NCI-H460 (cell line): ENCODE measurements at places on chromosomes 7 and 10.

DNA sequence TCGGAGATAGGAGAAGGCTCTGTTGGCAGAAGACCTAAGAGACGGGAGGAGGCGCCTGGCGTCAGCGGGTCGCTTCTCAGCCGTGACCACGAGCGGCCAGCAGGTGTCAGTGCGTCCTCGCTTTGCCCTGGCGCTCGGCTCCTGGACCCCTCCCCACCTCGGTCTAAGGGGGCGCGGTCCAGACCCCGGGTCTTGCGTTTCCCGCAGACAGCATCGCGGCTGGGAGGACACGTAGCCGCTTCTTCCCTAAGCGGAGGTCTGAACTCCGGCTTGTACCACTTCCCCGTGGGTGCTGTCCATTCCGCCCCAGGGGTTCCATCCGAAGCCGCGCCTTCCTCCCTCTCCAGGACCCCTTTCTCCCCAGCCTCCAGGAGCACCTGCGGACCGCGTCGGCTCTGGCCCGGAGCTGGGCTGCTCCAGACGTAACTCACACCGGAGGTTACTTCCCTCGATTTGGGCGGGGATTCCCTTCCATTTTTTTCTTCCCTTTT is 593 bp upstream of the ADRA2A start:
- DNase-seq = peak; percentile 44

GRCh38 chr7:924541-925231 is 29.8 kb downstream of the ADAP1 start:
- DNase-seq = no peak

DNA sequence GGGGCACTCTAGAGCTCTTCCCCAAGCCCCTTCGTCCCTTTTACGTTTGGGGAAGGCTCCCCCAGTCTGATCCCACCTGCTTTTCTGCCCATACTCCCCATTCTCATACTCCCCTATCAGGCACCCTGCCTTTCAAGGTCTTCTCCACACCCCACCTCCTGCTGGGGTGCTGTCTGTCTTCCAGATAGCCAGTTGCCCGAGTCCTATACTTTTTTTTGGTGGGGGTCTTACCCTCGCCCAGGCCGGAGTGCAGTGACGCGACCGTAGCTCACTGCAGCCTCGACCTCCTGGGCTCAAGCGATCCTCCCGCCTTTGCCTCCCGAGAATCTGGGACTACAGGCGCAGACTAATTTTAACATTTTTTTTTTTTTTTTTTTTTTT is 775 bp upstream of the ABHD11 start:
- no peak for DNase-seq

DNA sequence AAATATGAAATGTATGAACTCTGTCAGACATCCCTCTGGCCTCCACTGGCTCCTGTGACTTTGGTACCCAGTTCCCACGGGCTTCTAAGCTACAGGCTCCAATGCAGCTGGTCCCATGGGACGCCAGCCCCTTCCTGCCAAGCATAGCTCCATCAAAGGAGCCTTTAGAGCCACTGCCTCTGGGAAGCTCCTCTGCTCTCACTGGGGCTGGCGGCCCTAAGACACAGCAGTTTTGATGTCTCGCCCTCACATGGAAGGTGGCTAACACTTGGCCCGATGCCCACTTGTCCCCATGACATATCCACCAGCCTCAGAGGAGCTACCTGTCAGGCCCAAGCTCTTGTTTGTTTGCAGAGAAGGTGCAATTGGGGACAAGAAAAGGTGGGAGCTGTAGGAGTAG is 453.7 kb upstream of the LRRN3 start:
- DNase-seq = no peak

DNA sequence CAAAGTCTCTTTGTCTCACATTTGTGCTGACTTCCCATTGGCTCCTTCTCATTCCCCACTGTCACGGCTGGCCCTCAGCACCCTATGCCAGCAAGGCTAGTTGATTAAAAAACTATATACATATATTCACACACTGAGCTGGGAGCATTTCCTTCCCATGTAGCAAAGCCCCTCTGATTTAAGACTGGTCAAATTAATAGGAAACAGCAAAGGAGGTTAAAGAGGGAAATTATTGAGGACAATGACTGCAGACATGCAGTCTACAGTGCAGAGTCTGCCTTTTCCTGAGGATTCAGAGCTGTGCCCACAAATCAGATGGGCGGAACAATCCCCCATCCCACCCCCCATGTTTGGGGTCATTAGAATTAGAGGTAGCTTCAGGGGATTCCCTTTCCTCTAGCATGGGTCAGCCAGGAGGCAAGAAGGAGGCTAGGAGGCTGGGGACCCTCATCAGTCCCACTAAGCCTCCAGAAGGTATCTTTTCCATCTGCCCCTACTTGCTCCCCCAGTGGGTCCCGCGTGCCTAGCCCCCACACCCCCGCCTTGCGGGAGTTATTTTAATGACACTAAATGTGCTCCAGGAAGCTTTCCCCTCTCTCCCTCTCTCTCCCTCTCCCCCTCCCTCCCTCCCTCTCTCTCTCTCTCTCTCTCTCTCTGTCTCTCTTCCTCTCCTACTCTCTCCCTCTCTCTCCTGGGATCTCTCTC is 9.8 kb upstream of the DLX6 start:
- no peak for DNase-seq

DNA sequence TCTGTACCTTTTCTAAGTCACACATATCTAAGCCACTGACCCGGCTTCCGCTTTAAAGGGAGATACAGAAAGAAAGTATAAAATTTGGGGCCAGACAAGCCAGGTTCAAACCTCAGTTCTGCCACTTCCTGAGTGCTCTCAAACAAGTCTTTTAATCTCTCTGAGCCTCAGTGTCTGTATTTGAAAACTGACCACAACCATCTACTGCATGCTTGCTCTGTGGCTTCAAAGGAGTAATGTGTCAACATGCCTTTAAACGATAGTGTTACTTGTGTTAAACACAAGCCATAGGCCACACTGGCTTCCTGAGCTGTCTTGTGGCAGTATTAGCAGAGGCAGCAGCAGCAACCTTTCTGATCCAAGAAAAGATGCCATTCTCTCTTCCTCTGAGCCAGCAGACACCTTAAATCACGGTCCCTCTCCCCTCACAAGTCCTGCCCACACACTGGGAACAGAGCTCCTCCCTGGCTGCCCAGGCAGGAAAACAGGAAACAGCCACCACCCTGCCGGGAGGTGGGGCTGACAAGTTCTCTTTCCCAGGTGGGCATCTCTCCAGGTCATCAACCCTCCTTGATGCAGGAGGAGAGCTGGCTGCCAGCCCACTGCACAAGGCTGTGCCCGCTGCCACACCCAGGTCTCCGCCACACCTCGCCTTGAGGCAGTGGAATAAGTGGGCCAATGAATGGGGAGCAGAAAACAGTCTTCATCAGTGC is 10.7 kb downstream of the HIP1 start:
- no peak for DNase-seq

GRCh38 chr10:79196470-79197461 is 128.0 kb downstream of the ZMIZ1 start:
- DNase-seq = peak; percentile 69

DNA sequence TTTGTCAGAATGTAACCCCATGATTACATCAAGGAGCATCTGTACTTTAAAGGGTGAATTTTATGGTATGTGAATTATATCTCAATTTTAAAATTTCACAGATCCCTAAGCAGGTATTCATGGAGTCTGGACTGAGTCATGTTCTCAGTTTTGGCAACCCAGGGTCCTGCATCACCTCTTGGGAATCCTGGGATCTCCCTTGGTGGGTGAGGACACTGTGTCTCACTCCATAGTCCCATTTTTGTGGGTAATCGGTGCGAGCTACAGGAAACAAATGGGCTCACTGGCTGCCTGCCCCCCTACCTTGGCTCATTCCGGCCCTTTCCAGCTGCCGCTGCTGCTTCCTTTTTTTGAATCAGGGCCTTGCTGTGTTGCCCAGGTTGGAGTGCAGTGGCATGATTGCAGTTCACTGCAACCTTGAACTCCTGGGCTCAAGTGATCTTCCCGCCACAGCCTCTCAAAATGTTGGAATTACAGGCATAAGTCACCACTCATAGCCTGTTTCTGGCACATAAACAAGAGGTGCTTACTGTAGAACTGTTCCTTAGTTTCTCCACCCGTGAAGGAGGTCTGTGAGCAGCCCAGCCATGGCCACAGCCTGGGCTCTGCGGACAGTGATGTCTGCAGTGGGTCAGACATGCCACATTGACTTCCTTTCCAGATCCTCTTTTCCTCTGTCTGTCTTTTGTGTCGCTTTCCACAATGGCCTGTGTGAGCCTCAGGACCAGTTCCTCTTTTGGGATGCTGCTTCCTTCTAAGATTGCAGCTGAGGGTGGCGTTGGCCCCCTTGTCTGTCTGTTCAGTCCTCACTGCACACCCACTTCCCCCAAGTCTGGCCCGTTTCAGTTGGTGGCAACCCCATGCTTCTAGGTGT is 14.5 kb downstream of the PALD1 start:
- DNase-seq = no peak

GRCh38 chr7:31855530-31855929 is 168.5 kb downstream of the PPP1R17 start:
- DNase-seq = no peak

DNA sequence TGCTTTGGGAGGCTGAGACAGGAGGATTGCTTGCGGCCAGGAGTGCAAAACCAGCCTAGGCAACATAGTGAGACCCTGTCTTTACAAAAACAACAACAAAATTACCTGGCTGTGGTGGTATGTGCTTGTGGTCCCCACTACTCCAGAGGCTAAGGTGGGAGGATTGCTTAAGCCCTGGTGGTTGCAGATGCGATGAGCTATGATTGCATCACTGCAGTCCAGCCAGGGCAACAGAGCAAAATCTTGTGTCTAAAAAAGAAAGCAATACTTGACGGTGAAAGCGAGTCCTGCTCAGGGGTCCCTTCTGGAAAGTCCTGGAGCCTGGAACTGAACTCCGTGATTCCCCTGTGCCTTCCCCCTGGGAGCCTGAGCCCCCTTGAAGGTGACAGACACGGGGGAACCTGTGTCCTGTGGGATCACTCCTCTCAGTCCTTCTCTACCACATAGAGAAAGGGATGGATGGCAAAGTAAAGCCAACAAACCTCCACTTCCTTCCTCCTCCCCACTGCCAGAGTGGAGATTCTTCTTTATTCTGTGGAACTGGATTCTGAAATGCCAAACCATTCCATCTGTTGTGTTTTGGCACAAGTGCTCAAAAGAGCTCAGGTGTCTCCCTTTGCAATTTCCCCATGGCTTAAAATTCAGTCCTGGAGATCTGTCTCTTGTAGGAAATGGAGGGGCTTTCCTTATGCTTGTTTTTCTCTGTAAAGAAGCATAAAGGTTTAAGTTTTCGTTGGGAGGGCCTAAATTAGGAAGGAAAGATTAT is 50.6 kb downstream of the KIAA1217 start:
- DNase-seq = no peak

DNA sequence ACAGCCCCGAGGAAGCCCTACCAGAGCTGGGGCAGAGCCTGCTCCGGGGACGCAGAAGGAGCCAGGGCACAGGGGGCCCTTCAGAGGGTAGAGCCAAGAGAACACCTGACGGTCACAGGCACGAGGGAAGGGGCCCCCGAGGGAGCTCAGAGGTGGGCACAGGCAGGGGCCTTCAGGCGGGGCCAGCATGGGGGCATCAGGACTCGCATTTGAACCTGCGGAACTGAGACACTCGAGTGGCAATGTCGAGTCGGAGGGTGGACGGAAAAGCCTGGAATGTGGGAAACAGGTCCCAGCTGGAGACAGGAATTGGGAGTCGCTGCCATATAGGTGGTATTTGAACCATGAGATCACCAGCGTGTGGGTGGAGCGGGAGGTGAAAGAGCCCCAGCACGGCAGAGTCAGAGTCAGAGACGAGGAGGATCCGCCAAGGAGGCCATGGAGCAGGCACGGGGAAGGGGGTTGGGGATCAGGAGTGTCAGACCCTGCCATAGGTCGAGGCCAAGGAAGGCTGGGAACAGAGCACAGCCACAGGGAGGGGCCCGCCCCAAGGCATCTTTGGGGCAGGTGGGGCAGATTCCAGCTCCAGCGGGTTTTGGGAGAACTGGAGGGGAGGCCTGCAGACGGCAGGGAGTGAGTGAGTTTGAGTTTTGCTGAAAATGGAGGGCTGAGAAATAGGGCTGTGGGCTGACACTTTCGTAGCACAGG is 13.8 kb downstream of the STK32C start:
- DNase-seq = no peak

GRCh38 chr10:53088961-53089360 is 316.4 kb upstream of the MBL2 start:
- DNase-seq = no peak

DNA sequence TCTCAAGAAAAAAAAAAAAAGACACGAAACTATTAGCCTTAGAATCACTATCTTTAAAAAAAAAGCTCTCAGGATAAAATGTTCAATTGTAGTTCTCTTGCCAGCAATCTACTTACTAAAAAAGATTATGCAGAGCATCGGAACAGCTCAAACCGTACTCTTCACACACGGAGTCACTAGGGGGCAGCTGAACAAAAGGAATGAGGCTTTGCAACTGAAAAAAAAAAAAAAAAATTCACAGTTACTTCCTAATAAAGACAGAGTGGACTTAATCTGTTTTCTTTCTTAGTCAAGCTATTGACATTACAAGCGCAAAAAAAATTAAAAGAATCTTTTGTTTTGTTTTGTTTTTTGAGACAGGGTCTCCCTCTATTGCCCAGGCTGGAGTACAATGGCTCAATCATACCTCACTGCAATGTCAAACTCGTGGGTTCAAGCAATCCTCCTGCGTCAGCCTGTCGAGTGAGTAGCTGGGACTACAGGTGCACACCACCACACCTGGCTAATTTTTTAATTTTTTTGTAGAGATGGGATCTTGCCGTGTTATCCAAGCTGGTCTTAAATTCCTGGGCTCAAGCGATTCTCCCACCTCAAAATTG is 11.5 kb downstream of the PMS2 start:
- DNase-seq = peak; percentile 67

DNA sequence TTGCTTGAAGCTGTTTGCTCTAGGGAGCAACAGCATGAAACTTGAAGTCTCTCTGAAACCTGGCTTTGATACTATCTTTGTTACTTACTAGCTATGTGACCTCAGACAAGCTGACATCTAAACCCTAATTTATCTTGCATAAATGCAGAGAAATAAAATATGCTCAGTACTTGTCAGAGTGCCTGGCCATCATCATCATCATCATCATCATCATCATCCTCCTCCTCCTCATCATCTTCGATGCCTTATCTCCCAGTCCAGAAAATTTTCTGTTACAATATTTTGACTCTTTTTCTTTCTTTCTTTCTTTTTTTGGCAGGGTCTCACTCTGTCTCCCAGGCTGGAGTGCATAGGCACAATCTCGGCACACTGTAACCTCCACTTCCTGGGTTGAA is 34.8 kb upstream of the TAX1BP1 start:
- no peak for DNase-seq
